ENCODE measurements at places on chromosomes 12 and 14.
A peak's percentile ranks its signal among the peaks of the same experiment; 100 is the strongest.

- no peak for DNase-seq
- H3K27ac ChIP-seq, result no peak overlapping the region
- H3K27me3 ChIP-seq, result no peaks in the 10 kb centered on the region
- no peaks in the 10 kb centered on the region for H3K4me1 ChIP-seq
- H3K4me3 ChIP-seq, result no peak overlapping the region
- H3K36me3 ChIP-seq, result no peaks in the 10 kb centered on the region
Measured at GRCh38 chr12:80941916-80942315, 4.2 kb upstream of the LIN7A start.

DNA sequence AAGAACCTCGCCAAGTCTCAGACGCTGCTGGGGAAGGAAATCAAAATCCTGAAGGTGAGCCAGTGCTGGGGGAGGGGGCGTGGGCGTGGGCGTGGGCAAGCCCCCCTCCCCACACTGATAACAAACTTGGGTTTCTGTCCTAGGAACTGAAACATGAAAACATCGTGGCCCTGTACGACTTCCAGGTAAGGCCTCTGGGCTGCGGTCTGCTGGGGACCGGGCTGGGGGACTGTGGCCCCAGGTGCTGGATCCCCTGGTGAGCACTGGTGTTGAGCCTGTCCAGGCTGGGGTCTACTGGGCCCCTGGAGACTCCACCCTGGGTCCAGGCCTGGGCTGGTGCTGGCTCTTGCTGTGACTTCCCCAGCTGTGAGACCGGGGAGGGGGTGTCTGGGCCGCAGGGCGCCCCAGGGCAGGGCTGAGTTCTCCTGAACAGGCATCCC is 1.2 kb downstream of the ULK1 start:
- no peaks in the 10 kb centered on the region for H3K27me3 ChIP-seq
- peak overlapping the region; percentile 59 for H3K4me3 ChIP-seq
- H3K27ac ChIP-seq, result peak overlapping the region; percentile 27
- H3K4me1 ChIP-seq, result peaks cover 10% of the 10 kb centered on the region
- DNase-seq, result no peak
- H3K36me3 ChIP-seq, result peaks cover 18% of the 10 kb centered on the region

DNA sequence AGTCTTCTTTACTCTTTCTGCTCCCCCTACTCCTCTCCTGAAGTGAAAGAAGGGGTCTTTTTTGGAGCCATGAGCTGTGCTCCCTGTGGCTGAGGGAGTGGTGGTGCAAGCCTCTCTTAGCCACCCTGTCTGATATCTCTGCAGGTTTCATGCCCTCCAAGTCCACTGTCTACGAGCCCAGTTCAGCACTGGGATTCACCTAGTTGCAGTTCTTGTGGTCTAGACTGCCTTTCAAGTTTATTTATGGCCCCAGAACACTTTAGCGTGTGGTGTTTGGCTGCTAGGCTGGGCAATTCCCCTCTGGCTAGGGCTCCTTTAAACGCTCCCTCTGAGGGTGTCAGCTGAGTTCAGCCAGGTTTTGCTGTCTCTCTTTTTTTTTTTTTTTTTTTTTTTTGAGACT is 908.6 kb downstream of the TRHDE start:
- DNase-seq, result no peak
- no peaks in the 10 kb centered on the region for H3K36me3 ChIP-seq
- H3K27ac ChIP-seq, result no peak overlapping the region
- H3K4me3 ChIP-seq, result no peak overlapping the region

DNA sequence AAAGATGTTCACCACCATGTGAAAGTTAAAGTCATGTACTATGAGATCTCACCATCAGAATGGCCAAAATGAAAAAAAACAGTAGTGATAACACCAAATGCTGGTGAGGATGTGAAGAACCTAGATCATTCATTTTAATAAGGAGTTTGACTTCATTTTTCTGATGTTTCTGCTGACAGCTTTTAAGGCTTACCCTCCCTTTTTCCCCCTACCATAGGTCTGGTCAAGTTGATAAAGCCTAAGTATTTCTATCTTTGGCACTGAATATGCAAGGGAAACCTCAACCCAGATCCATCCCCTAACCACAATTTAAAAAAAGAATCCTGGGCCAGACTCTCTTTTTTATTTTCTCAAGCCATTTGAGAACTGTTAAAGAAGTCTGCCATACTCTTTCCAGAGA is 689.6 kb upstream of the FOXG1 start:
- no peaks in the 10 kb centered on the region for H3K4me1 ChIP-seq
- no peaks in the 10 kb centered on the region for H3K36me3 ChIP-seq
- H3K27ac ChIP-seq, result no peak overlapping the region
- DNase-seq, result no peak
- H3K4me3 ChIP-seq, result no peak overlapping the region
- no peaks in the 10 kb centered on the region for H3K27me3 ChIP-seq

- H3K27me3 ChIP-seq, result no peaks in the 10 kb centered on the region
- DNase-seq, result no peak
- no peak overlapping the region for H3K27ac ChIP-seq
- H3K4me1 ChIP-seq, result peaks cover 27% of the 10 kb centered on the region
- H3K36me3 ChIP-seq, result no peaks in the 10 kb centered on the region
- no peak overlapping the region for H3K4me3 ChIP-seq
Measured at GRCh38 chr14:73794146-73794545, 57.5 kb upstream of the PTGR2 start.

- H3K27ac ChIP-seq, result peak within 1 kb of the TSS; percentile 100
- peak within 1 kb of the TSS; percentile 99 for H3K4me3 ChIP-seq
- H3K4me1 ChIP-seq, result peaks cover 7% of the 10 kb centered on the region
- H3K36me3 ChIP-seq, result no peaks in the 10 kb centered on the region
- no peaks in the 10 kb centered on the region for H3K27me3 ChIP-seq
Measured at GRCh38 chr12:65278576-65279368, at the start of gene MSRB3. MSRB3 (plus strand) TSS chr12:65278683; CDS start chr12:65308580, 29,897 bp downstream.

DNA sequence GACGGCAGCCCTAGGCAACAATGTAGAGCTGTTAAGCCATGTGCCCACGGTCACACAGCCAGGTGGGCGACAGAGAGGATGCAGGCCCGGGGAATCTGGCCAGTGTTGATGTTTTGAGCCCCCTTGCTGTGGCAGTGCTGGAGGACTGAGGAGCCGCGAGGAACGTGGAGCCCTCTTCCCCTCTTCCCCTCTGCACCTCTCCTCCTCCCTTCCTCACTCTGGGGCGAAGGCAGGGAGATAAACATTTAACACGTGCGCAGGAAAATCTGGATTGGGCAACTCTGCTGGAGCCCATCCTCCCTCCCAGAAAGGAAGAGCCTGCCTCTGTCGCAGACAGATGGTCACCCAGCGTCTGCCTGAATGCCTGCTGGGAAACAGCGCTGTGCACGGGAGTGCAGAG is 376.8 kb downstream of the FUT8 start:
- H3K27ac ChIP-seq, result no peak overlapping the region
- no peaks in the 10 kb centered on the region for H3K4me1 ChIP-seq
- H3K27me3 ChIP-seq, result peaks cover 4% of the 10 kb centered on the region
- H3K4me3 ChIP-seq, result no peak overlapping the region

GRCh38 chr12:80864046-80864735 is 73.5 kb downstream of the LIN7A start:
- no peak overlapping the region for H3K27ac ChIP-seq
- DNase-seq, result peak; percentile 44
- H3K4me1 ChIP-seq, result peaks cover 11% of the 10 kb centered on the region
- H3K4me3 ChIP-seq, result no peak overlapping the region
- no peaks in the 10 kb centered on the region for H3K27me3 ChIP-seq

GRCh38 chr14:61332658-61333029 is 11.3 kb downstream of the PRKCH start:
- no peak for DNase-seq
- peaks cover 27% of the 10 kb centered on the region for H3K27me3 ChIP-seq
- H3K4me3 ChIP-seq, result no peak overlapping the region
- H3K4me1 ChIP-seq, result no peaks in the 10 kb centered on the region
- no peaks in the 10 kb centered on the region for H3K36me3 ChIP-seq

DNA sequence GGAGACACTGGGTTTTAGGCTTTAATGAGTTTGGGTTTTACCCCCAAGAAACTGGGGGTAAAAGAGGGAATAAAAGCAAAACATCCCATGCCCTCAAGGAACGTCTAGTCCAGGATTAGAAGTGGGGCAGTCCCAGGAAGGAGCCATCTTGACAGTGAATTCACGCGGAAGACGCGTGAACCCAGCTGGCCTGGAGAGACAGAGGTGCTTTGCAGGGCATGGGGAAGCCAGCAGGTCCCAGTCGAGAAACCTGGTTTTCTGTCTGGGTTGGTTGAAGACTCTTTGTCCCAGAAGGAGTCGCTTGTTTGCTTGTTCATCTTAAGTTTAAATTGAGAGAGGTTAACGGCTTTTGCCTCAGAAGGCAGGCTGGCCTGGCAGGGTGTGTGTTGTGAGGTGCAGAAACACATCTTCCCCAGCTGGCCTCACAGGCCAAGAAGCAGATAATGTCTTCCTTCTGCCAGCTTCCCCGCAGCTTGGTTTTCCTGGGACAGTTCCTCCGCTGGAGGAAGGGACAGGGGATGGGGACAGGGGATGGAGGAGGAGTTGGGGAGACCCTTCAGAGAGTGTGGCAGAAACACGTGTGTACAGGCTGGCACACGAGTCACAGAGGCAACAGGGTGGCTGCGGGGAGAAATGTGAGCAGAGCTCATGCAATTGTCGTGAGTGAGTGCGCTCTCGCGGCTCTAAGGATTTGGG is 18.5 kb upstream of the CD9 start:
- H3K27ac ChIP-seq, result peak overlapping the region; percentile 38
- H3K4me1 ChIP-seq, result peaks cover 33% of the 10 kb centered on the region
- no peaks in the 10 kb centered on the region for H3K36me3 ChIP-seq
- H3K4me3 ChIP-seq, result no peak overlapping the region
- no peak for DNase-seq
- H3K27me3 ChIP-seq, result no peaks in the 10 kb centered on the region

DNA sequence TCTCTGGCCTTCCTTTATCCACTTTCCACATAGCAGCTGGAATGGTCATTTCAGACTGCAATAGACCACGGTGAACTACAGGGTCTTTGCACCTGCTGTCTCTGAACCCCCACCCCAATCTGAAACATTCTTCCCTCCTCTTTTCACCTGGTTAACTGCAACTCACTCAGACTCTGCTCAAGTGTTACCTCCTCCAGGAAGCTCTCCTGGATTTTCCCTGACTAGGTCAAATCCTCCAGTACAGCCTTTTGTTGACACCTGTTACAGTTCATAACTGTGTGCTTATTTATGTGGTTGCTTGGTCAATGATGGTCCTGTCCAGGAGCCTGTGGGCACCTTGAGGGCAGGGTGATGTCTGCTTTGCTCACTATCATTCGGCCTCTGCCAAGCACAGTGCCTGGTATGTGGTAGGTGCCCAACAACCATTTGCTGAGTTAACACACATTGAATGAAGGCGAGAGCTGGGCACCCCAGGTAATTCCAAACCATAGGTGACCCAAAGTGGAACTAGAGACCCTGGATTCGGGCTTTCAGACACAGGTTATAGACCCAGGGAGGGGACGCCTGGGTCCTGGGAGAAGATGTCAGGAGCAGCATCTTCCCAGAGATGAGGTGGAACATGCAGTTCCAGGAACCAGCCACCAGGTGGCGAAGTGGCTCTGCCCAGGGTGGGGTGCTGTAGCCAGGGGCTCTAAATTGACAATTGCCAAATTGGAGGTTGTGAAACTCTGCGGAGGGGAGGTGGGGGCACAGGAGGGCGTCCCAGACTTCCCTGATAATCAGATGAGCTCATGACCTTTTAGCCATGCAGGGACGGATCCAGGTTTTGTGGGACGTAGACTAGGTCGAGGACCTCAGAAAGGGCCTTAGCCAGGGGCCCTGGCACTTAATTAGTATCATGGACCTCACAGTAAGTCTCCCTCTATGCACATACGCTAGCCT is 28.1 kb downstream of the TRPV4 start:
- H3K27me3 ChIP-seq, result no peaks in the 10 kb centered on the region
- H3K27ac ChIP-seq, result no peak overlapping the region
- H3K36me3 ChIP-seq, result peaks cover 4% of the 10 kb centered on the region
- H3K4me1 ChIP-seq, result no peaks in the 10 kb centered on the region

GRCh38 chr12:84814664-84815245 is 97.8 kb downstream of the SLC6A15 start:
- peak; percentile 21 for DNase-seq
- no peak overlapping the region for H3K27ac ChIP-seq
- H3K36me3 ChIP-seq, result no peaks in the 10 kb centered on the region
- no peaks in the 10 kb centered on the region for H3K4me1 ChIP-seq
- no peak overlapping the region for H3K4me3 ChIP-seq

DNA sequence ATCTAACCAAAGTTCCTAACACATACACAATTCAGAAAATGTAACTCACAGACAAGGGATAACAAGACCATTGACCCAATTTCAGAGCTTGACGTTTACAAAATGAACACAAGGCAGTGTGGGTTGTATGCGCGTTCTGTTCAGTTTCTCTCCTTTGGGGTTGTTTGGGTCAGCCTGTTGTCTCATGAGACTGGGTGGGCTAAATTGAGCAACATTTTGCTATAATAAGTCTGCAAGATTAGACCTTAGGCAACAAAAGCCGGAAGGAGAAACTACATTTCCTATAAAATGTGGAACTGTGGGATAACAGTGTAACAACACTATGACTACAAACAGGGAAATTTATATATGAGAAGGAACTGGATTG is 18.8 kb upstream of the LTA4H start:
- no peaks in the 10 kb centered on the region for H3K4me1 ChIP-seq
- H3K27me3 ChIP-seq, result no peaks in the 10 kb centered on the region
- no peaks in the 10 kb centered on the region for H3K36me3 ChIP-seq

DNA sequence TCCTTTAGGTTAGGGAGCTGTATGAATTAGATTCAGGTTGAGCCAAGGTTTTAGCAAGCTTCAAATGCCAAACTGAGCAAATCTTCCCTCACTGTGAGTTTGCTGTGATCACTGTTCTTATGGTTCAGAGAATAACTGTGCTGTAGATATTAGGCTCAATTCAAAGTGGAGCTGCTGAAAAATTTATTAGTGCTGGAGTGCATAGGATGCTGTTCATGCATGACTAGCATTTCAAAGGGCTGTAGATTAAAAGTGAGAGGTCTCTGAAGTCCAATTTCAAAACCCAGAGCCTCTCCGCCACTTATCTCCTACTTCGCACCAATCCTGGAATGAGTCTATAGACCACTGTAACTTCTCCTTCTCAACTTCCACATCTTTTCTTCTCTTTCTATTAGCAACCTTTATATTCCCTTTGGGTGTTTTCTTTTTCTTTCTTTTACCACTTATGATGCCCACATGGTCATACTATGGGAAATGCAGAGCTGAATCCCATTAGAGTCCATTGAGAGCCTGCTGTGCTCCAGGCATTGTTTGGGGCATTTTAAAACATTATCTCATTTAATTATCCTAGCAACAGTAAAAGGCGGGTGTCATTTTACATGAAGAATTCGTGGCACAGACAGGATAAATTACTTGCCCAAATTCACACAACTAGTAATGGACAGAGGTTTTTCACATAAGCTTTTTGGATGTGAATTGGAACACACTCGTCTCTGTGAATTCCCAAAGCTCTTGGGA is 77.5 kb upstream of the EEA1 start:
- no peak overlapping the region for H3K27ac ChIP-seq
- H3K4me3 ChIP-seq, result no peak overlapping the region
- H3K36me3 ChIP-seq, result no peaks in the 10 kb centered on the region
- DNase-seq, result no peak
- peaks cover 5% of the 10 kb centered on the region for H3K4me1 ChIP-seq

- no peaks in the 10 kb centered on the region for H3K27me3 ChIP-seq
- no peak overlapping the region for H3K27ac ChIP-seq
- no peak for DNase-seq
- peaks cover 5% of the 10 kb centered on the region for H3K36me3 ChIP-seq
Measured at GRCh38 chr14:64934338-64934929, 8.1 kb downstream of the GPX2 start.

GRCh38 chr12:83261998-83262397 is 575.3 kb downstream of the TMTC2 start:
- DNase-seq, result no peak
- no peak overlapping the region for H3K4me3 ChIP-seq
- no peaks in the 10 kb centered on the region for H3K36me3 ChIP-seq
- H3K27me3 ChIP-seq, result no peaks in the 10 kb centered on the region
- no peaks in the 10 kb centered on the region for H3K4me1 ChIP-seq
- no peak overlapping the region for H3K27ac ChIP-seq

- no peaks in the 10 kb centered on the region for H3K4me1 ChIP-seq
- peaks cover 9% of the 10 kb centered on the region for H3K27me3 ChIP-seq
- H3K27ac ChIP-seq, result no peak overlapping the region
- H3K4me3 ChIP-seq, result no peak overlapping the region
- DNase-seq, result no peak
Measured at GRCh38 chr14:90191154-90191553, 65.2 kb upstream of the PSMC1 start.

Measured in IMR-90 (cell line).